ENCODE measurements at places on chromosomes 11 and 22.
A peak's percentile ranks its signal among the peaks of the same experiment; 100 is the strongest.

DNA sequence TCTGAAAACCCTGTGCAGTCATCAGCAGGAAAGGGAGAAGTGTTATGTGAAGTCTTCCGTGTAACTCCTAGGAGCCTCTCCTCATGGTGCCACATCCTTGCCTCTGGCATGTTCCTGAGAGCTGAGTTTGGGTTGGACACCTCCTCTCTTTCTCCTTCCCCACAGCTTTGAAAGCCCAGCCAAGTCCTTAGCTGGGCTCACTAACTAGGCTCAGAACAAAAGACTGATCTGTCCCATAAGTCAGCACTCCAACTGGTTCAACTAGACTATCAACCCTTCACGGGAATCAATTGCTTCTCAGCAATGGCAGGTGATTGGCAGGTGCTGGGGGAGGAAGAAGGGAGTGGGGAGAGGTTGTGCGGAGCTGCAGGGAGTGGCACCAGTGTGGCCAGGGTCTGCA is 509.9 kb upstream of the B3GAT1 start:
- DNase-seq, result no peak

GRCh38 chr11:93249459-93250220 is 51.8 kb upstream of the SLC36A4 start:
- no peak for DNase-seq

DNA sequence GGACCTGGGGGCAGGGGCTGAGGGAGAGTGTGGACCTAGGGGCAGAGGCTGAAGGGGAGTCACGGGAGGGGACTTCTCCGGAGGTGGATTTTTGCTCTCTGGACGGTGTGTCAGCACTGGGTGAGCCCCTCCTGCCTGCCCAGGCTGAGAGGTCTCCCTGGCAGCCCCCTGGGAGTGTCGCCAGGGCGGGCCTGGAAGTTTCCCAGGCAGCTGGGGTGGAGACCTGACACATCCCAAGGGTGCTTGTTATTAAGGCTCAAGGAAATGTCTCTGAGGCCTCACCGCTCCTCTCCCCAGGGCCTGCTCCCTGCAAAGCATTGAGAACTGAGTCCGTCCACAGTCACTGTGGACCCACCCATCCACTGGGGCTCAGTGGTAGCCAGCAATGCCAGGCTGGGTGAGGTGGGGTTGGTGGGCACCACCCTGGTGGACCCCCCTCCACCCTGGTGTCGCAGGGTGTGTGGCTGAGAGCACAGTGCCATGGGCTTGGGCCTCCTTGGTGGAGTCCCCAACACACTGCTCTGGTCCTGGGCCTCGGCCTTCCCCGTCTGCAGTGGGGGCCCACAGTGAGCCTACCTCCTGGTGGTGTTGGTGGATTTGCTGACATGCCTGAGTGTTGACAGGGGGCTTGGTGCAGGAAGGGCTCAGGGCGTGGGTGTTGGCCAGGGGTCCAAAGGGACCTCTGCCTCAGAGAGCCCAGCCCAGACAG is 2.5 kb downstream of the CD81 start:
- DNase-seq, result no peak

DNA sequence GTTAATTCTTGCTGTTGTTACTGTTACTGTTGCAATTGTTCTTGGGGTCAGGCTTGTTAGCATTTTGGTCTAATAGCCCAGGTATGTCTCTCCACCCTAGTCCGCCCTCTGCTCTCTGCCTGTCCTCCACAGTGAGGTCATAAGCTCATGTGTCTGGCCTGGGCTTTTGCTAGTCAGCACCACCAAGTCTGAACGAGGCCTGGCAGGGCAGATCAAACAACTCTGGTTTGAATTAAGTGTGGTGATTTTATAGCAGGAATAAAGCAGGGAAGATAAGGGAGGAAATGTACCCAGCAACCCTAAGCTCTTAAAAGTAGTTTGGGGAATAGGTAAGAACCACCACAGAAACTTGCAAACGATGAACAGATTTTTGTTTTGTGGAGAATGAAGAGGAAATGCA is 98.7 kb downstream of the ABTB2 start:
- no peak for DNase-seq

DNA sequence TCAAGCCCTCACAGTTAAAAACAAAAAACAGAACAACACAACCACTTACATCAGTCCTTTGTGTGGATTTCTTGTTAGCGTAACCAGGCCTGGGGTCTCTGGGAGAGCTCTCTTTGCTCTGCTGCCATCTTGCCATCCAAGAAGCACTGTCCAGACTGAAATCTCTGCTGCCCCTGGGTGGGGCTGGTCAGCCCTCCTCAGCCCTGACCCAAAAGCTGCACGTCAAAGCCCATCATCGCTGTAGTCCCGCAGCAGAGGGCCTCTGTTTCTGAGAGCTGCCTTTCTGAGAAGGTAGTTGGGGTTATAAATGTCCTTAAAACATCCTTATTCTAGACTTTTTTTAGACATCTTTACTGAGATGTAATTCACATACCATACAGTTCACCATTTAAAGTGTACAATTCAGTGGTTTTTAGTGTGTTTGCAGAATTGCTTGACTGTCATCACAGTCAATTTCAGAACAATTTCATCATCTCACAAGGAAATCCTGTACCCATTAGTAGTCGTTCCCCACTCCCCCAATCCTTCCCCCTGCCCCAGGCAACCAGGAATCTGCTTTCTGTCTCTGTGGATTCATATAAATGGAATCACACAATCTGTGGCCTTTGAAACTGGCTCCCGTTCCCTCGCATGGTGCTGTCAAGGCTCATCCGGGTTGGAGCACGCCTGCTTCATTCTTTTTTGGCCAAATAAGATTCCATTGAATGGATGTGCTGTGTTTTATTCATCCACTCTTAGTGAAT is 94.9 kb downstream of the TBC1D22A start:
- no peak for DNase-seq

GRCh38 chr11:11935536-11935935 is 72.9 kb downstream of the DKK3 start:
- DNase-seq, result no peak

- no peak for DNase-seq
Observed at GRCh38 chr11:114136686-114137640, 77.5 kb downstream of the ZBTB16 start.

- DNase-seq, result no peak
Observed at GRCh38 chr22:40593460-40594273, 42.9 kb downstream of the MRTFA start.

GRCh38 chr11:116276051-116277044 is 496.4 kb downstream of the BUD13 start:
- peak; percentile 25 for DNase-seq

GRCh38 chr11:85569525-85569924 is 57.6 kb downstream of the DLG2 start:
- no peak for DNase-seq

DNA sequence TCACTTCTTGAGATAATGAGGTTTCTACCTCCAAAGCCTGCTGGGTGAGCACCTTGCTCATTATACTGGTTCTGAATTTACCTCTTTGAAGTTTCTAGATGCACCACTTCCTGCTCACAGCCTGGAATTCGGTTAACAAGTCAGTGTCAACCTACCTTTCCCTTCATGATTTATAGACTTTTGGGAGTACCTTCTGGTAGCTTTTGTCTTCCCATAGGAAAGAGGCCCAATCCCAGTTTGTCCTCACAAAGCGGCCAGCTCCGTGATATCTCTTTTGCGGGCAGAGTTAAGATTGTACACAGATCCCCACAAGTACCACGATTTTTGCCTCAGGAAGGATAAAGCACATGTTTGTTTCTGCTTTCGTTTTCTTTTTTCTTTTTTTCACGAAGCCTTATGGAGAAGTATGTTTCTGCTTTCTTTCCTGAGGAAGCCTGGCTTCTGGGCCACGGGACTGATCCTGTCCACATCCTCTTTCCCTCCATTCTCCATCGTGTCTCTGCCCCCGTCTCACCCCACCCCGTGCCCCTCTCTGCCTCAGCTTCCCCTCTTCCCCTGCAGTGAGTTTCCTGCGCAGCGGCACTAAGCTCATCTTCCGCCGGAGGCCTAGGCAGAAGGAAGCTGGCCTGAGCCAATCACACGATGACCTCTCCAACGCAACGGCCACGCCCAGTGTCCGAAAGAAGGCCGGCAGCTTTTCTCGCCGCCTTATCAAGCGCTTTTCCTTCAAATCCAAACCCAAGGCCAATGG is 5.7 kb upstream of the HINFP start:
- no peak for DNase-seq

- no peak for DNase-seq
Observed at GRCh38 chr11:119749006-119749565, 20.1 kb upstream of the NECTIN1 start.

GRCh38 chr11:44833221-44833876 is 106.6 kb downstream of the TSPAN18 start:
- no peak for DNase-seq

DNA sequence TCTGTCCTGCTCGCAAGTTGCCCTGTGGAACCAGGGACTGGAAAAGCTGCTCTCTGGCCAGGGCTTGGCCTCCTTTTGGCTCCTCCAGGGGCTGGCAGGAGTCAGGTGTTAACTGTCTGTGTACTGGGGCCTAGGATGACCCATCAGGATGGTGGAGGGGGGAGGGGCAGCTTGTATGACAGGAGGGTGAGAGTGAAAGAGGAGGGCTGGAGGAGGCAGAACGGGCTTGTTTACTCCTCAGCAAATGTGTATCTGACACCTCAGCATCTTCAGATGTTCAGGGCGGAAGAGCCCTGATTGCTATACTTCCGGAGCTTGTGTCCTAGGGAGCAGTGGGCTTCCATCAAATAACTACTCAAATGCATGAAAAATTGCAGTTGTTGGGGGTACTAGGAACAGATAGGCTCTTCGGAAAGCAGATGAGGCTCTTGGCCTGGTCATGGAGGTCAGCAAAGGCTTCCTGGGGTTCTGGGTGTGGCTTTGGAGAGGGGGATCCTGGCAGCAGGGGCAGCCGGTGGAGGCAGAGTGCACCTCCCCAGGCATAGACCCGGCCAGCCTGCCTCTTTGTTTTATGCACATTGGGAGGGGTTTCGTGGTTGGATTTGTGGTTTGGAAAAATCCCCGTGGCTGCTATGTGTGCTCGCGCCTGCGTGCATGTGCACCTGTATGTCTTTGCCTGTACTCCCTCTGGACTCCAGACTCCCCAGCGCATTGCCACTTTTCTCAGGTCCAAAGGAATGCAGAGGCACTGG is 31.2 kb downstream of the CD82 start:
- no peak for DNase-seq

- DNase-seq, result no peak
Observed at GRCh38 chr11:117600234-117600783, 196.7 kb downstream of the DSCAML1 start.

- no peak for DNase-seq
Observed at GRCh38 chr11:61062181-61062930, 39.9 kb upstream of the CD5 start.

- DNase-seq, result no peak
Observed at GRCh38 chr11:79428406-79428805, 12.4 kb downstream of the TENM4 start.

- no peak for DNase-seq
Observed at GRCh38 chr11:118975771-118976709, 4.5 kb downstream of the FOXR1 start.

GRCh38 chr11:119970555-119971304 is 167.2 kb downstream of the TRIM29 start:
- DNase-seq, result no peak

GRCh38 chr11:1129611-1130160 is 28.1 kb upstream of the MUC5AC start:
- DNase-seq, result no peak

- no peak for DNase-seq
Observed at GRCh38 chr22:47798229-47798628, 1035.8 kb downstream of the TBC1D22A start.

- DNase-seq, result no peak
Observed at GRCh38 chr22:43998679-43999264, 25.3 kb upstream of the PARVB start.

- DNase-seq, result peak; percentile 92
Observed at GRCh38 chr11:37504921-37505320, 906.9 kb upstream of the RAG2 start.

DNA sequence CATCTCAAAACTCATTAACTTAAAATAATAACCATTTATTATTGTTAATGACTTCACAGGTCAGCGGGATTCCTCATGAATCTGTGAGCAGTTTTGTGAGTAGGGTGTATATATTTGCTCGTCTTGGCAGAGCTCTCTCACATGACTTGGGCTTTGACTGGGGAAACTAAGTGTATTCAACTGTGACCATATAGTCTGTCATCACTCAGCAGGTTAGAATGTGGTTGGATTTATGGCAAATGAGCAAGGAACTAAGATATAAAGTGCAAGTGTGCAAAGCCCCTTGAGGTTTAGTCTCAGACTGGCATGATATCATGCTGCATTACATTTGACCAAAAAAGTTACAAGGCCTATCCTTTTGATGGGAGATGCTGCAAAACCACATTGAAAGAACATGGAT is 254.8 kb downstream of the CNTN5 start:
- no peak for DNase-seq

Data from iris pigment epithelial cell (primary cell).